SJSA1 (cell line): ENCODE measurements at places on chromosomes 3 and 15. TPM values are rescaled to one million over a fixed set of nuclear protein-coding genes. Genes with fewer than 3 reads are reported as not detected.

The FILIP1L gene
- total RNA-seq, result 17.4 and 27.0 TPM in 2 replicates

The CNTN3 gene
- not detected in 2 replicates for total RNA-seq

The ARL14 gene
- not detected in 2 replicates for total RNA-seq

The PLA2G4F gene
- not detected in 2 replicates for total RNA-seq

The CACNA2D3 gene
- not detected in 2 replicates for total RNA-seq

The ROBO2 gene
- total RNA-seq, result not detected in 2 replicates

The CLEC3B gene
- 4.4 and 11.6 TPM in 2 replicates for total RNA-seq

The POU1F1 gene
- not detected in 2 replicates for total RNA-seq

The ADGRG7 gene
- not detected in 2 replicates for total RNA-seq
